ENCODE measurements at places on chromosomes 7 and 10.

GRCh38 chr10:43190775-43191174, 52.5 kb downstream of the CSGALNACT2 start:
- no peak for DNase-seq

DNA sequence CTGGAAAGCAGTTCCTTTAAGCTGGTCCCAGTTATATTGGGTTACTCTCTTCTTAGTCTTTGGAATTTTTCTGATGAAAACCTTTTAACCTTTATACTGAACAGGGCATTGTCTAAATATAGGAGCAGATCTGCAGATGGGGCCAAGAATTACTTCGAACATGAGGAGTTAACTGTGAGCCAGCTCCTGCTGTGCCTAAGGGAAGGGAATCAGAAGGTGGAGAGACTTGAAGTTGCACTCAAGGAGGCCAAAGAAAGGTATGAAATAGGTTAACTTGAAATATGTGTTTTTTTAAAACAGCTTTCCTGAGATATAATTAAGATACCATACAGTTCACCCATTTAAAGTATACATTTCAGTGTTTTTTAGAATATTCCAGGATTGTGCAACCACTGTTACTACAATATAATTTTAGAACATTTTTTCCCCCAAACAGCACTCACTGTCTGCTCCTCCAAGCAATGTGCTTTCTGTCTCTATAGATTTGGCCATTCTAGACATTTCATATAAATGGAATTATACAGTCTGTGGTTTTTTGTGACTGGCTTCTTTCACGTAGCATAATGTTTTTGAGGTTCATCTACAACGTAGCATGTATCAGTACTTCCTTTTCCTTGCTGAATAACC, 18.9 kb downstream of the OPTN start:
- DNase-seq, result no peak

GRCh38 chr7:12323415-12323814, 80.2 kb downstream of the VWDE start:
- no peak for DNase-seq

DNA sequence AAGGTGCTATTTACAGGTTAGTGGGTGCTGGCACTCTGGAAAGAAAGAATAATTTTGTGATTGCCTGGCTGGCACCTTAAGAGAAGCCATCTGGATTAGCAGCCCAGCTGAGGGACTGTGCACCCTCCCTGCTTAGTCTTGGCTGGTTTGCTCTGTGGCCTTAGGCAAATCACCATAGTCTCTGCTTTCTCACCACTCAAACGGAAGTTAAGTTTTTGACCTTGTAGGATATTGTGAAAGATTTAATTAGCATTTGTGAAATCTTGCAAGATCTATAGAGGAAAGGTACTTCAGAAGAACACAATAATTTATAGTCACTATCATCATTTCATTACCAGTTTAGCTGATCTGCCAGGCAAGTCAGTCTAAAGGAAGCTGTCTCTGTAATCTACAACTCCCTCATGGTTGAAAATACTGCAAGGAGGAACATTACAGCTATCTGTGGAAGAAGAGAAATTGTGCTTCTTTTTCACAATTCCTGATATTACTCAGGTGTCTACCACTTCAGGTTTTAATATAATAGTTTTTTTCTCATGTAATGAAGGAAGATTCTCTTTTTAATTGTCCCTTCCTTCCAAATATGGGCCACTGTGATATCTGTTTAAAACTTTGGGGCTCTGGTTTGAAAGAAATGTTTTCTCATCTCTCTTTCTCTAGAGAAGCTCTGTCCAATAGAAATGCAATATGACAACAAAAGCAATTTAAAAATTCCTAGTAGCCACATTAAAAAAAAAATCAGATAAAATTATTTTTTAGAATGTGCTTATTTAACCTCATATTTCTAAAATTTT, 219.6 kb downstream of the PTEN start:
- DNase-seq, result no peak

DNA sequence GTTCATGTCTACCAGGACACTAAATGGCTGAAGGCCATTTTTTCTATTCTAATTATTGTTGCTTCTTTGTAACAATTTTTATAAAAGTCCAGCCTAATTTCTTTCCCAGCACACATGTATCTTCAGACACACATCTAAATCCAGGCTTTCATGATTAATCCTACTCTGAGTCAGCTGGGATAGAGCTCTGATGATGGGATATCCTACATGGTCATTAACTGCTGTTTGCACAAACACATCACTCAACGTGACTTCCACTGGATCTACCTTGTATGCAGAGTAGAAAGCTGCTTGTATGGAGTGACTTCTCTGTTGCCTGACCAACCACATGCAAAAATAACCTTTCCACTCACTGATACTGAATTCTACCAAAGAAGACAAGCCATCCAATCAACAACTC, 260.9 kb downstream of the AHR start:
- DNase-seq, result no peak
